ENCODE measurements at places on chromosomes 4 and X. TPM values are rescaled to one million over a fixed set of nuclear protein-coding genes. Genes with fewer than 3 reads are reported as not detected.

DNA sequence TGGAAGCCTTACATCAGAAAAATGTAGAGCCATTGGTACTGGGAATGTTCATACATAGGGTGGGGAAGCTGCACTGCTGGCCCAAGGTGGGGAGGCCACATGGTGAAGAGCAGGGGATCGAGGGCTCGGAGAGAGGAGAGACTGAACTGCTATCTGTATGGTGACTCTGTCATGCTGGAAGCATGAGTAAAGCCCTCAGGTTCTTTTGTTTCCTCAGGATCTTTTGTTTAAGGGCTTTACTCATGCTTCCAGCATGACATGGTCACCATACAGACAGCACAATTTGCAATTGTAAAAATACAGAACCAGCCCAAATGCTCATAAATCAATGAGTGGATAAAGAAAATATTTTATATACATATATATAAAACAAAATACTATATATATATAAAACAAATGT is 78.4 kb downstream of the KLF8 start:
- no peaks in the 10 kb centered on the region for H3K4me1 ChIP-seq
- H3K27ac ChIP-seq = no peak overlapping the region
- no peaks in the 10 kb centered on the region for H3K27me3 ChIP-seq
- no peak for DNase-seq
- no peak overlapping the region for H3K4me3 ChIP-seq

DNA sequence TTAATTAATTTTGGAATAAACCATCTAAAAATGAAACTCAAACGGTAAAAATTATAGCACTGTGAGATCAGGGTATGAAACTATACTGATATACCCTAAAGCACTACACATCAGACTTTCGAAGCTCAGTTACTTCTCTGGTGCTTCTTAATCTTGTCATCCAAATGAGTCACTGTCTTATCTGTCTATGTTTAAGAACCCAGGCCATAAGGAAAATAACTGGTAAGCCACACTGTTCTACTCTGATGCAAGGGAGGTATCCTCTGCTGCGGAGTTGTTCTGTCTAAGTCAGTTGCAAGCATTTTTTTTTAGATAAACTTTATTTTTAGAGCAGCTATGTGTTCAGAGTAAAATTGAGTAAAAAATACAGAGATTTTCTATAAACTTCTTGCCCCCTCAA is 830.8 kb upstream of the POU3F4 start:
- no peaks in the 10 kb centered on the region for H3K36me3 ChIP-seq
- no peak for DNase-seq
- no peaks in the 10 kb centered on the region for H3K27me3 ChIP-seq

GLRA3 gene
- not detected for polyA plus RNA-seq

HPF1 gene
- 15.7 TPM for polyA plus RNA-seq

DNA sequence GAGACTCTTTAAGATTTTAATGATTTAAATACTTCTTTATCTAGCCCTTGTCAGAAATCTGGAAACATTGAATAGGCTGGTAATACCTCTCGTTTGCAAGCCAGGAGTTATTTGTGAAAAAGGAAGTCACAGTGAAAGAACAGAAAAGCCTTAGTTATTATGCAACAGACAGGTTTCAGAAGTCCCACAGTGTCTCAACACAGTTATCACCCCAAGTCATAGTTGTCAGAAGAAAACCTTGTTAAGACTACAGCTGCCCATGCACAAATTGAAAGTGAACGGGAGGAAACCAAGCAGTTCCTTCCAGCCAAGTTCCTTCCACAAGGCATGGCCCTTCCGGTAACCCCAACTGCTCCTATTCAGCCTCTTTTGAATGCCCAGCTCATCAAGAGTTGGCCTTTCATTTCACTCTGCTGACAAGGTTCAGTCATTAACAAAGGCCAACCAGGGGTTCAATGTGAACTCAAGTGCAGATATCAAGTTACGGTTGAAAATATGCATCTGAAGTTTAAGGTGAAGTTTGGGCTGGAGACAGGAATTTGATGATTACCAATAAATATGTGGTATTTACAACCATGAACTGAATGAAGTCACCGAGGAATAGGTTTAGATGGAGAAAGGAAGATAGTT is 15.6 kb downstream of the ALPK1 start:
- no peaks in the 10 kb centered on the region for H3K27me3 ChIP-seq
- no peak for DNase-seq
- H3K27ac ChIP-seq = no peak overlapping the region
- H3K4me3 ChIP-seq = no peak overlapping the region
- H3K4me1 ChIP-seq = no peaks in the 10 kb centered on the region

- DNase-seq = no peak
- no peak overlapping the region for H3K27ac ChIP-seq
- peaks cover 21% of the 10 kb centered on the region for H3K4me1 ChIP-seq
- no peak overlapping the region for H3K4me3 ChIP-seq
- no peaks in the 10 kb centered on the region for H3K27me3 ChIP-seq
Measured at GRCh38 chrX:38820751-38821150, 19.5 kb downstream of the MID1IP1 start.

DNA sequence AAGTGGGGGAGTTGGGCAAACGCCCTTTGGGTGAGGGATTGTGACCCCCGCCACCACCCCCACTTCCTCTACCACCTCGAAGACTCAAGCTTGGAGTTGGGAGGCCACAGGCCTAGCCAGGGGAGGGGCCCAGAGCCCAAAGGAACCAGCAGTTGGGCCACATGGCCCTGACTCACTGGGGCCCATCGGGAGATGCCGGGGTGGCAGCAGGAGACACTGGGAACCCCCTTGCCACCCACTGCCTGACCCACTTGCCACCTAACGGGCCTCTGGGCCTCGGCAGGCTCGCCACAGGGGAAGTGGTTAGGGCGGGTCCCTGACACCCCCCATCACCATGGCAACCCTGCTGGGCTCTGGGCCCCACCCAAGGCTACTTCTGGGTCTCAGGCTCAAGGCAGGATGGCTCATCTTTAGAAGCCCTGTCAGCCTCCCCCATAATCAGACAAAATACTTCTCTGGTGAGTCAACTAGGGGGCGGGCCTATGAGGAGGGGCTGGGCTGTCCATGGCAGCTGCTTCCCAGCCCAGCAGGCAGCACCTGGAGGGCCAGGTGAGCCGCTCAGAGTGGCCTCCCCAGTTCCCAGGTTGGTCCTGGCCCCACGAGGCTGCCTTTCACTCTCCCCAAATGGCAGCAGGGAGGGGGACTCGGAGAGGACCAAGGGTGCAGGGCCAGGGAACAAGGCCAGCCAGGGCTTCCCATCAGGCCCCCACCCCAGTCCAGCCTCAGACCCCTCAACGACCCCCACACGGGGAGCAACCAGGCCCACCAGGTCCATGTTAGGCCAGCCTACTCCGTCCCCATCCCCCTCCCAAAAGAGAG is 5.6 kb downstream of the FLNA start:
- H3K4me3 ChIP-seq = peak overlapping the region; percentile 49
- peaks cover 9% of the 10 kb centered on the region for H3K36me3 ChIP-seq
- H3K4me1 ChIP-seq = peaks cover 32% of the 10 kb centered on the region
- DNase-seq = peak; percentile 86

DNA sequence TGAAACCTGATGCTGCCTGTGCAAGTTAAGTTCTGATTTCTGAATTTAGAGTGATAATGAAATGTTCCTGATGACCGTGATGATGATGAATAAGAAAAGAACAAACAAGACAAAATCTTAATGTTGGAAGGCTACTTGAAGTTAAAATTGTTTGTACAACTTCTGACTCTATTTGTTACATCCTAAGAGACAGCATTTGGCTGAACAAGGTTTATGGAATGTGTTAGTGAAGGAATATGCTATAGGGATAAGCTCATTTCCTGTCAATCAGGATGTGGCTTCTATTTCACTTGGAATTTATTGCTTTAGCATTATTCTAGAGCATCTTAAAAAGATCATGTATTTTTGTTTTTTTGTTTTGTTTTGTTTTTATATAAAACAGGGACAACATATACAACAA is 267.5 kb downstream of the FAT4 start:
- no peaks in the 10 kb centered on the region for H3K27me3 ChIP-seq
- no peaks in the 10 kb centered on the region for H3K4me1 ChIP-seq
- H3K36me3 ChIP-seq = no peaks in the 10 kb centered on the region
- H3K4me3 ChIP-seq = no peak overlapping the region

DNA sequence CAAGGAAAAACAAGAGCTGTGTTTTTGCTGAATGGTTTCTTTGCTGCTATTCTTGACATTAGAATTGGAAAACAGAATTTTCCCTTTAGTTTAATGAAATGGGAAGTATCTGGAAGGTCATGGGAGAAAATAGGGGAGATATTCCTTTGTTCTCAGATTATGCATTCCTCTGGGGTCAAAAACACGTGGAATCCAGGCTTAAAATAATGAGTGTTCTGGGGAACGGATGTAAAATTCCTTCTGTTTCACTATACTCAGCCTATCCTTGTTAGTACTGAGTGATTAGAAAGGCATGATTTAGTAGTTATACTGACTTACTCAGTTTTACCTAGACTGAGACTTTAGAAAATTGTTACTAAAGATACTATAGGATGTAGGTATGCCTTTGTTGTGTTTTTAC is 107.3 kb downstream of the ARHGAP10 start:
- H3K4me1 ChIP-seq = peaks cover 4% of the 10 kb centered on the region
- no peaks in the 10 kb centered on the region for H3K36me3 ChIP-seq
- no peaks in the 10 kb centered on the region for H3K27me3 ChIP-seq
- H3K4me3 ChIP-seq = no peak overlapping the region
- DNase-seq = no peak
- H3K27ac ChIP-seq = no peak overlapping the region

Data from keratinocyte (primary cell).